ENCODE measurements at places on chromosomes 13 and 19.

- DNase-seq, result no peak
These were observed 67.2 kb downstream of the HSPH1 start for GRCh38 chr13:31094331-31095015.

DNA sequence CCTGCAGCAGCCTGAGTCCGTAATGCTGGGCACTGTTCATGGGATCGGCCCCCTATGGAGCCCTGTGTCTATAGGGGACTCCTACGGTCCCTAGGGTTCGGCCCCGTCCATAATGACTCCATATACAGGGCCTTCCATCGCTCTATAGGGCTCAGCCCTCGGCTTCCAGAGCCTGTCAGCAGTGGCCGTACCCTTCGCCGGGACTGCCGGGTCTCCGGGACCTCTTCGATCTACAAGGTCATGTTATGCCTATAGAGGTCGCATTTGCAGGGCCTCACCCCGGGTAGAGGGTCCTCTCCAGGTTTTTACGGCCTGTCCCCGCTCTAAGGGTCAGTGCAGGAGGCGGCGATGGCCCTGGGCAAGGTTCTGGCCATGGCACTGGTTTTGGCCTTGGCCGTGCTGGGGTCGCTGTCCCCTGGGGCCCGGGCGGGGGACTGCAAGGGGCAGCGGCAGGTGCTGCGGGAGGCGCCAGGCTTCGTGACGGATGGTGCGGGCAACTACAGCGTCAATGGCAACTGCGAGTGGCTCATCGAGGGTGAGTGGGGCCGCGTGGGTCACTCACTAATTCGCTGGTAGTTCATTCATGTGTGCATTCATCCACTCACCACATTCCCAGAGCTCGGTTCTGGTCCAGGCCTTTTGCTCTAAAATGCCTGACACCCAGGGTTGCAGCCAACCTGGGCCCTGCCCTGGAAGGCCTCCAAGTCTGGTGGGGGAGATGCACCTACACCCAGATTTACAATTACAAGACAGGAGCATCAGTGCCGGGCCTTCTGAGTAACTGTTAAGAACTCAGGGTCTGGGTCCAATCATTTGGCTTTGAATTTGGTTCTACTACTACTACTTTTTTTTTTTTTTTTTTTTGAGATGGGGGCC is 699 bp downstream of the MEGF8 start:
- no peak for DNase-seq

DNA sequence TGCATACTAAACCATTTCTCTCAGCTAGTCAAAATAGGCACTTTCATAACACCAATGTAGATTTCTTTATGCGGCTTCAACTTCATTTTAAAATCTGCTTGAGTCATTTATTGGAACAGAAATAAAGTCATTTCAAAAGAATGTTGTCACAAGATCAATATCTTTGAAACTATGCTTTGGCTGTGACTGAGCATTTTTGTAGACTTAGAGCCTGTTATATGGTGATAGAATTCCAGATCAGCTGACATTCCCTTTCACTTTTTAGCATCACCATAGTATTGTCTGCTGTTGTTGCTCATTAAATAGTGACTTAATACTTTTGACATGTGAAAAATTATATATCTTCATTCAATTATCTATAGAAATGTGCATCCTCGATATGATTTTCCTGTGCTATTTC is 279.2 kb upstream of the PRR20A start:
- no peak for DNase-seq

GRCh38 chr19:371501-372168 is 27.0 kb upstream of the MIER2 start:
- no peak for DNase-seq

GRCh38 chr13:99655351-99656091 is 154.2 kb downstream of the TM9SF2 start:
- no peak for DNase-seq

GRCh38 chr13:87820241-87820640 is 149.1 kb downstream of the SLITRK5 start:
- DNase-seq, result no peak

Data from uterus (tissue), 4 donors.